ENCODE measurements at places on chromosomes 13 and 19.
A peak's percentile ranks its signal among the peaks of the same experiment; 100 is the strongest.

DNA sequence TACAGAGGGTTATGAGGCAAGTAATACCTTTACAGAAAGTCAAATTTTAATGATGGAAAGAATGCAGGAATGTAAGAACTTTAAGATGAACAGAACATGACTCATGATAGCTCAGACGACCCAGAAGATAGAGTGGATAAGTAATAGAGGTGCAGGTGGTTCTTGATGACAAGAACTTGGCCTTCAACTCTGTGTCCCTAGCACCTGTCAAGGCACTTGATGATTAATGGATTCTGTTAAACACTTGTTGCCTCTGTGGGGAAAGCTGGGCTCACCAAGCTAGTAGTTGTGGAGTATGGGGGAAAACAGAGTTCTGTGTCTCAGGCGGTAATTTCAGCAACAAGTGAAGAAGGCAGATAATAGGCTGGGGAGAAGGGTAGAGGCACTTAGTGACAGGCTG, 306.2 kb downstream of the ATP8A2 start:
- H3K4me3 ChIP-seq = no peak overlapping the region
- no peak for DNase-seq
- no peaks in the 10 kb centered on the region for H3K4me1 ChIP-seq

DNA sequence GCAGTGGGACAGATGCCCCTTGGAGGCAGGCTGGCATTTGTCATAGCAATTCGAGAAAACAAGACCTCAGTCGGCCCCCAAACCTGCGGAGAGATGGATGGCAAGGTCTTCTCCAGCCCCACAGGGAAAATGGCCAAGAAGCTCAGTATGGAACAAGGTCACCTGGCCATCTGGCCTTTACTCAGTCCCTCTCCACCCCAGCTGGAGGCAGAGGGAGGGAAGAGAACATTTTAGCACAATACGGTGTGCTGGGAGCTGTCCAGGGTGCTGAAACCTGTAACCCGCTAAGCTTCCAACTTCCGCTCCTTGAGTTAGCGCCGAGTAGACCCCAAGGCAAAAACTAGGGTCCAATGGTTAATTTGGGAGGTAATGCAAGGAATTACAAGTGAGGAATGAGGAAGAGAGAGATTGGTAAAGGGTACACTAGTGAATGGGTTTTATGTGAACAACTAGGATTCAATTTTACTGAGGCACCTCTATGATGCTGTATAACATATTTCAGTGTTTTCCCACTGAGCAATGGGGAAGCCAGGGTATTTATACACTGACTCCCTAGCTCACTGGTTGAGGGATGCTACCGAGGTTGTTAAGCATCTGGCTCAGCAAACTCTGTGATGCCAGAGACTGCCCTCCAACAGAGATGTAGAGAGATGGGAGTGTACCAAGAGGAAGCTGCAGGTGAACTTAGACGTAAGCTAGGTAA, 64.3 kb downstream of the CACNA1A start:
- DNase-seq = peak; percentile 61
- H3K4me1 ChIP-seq = no peaks in the 10 kb centered on the region
- H3K36me3 ChIP-seq = no peaks in the 10 kb centered on the region
- no peak overlapping the region for H3K27ac ChIP-seq
- H3K4me3 ChIP-seq = no peak overlapping the region
- no peaks in the 10 kb centered on the region for H3K27me3 ChIP-seq

DNA sequence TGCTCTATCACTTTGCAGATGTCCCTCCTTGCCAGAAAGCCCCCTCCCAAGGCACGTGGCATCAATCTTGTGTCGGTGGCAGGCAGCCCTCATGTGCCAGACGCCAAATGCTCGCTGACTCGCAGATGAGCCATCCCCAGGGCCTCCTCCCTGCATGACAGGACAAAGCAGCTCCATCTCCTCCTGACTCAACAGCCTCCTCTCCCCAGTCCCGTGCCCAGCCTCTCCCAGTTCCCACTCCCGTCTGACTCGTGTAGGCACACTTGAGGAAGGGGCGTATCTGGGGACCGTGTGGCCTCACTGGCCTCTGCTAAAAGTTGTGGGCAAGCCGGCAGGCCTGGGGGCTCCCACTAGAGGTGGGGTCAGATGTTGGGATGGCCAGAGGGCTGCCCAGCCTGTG, 133.6 kb downstream of the STK24 start:
- peaks cover 8% of the 10 kb centered on the region for H3K36me3 ChIP-seq
- no peak for DNase-seq
- peaks cover 13% of the 10 kb centered on the region for H3K4me1 ChIP-seq
- no peak overlapping the region for H3K27ac ChIP-seq

DNA sequence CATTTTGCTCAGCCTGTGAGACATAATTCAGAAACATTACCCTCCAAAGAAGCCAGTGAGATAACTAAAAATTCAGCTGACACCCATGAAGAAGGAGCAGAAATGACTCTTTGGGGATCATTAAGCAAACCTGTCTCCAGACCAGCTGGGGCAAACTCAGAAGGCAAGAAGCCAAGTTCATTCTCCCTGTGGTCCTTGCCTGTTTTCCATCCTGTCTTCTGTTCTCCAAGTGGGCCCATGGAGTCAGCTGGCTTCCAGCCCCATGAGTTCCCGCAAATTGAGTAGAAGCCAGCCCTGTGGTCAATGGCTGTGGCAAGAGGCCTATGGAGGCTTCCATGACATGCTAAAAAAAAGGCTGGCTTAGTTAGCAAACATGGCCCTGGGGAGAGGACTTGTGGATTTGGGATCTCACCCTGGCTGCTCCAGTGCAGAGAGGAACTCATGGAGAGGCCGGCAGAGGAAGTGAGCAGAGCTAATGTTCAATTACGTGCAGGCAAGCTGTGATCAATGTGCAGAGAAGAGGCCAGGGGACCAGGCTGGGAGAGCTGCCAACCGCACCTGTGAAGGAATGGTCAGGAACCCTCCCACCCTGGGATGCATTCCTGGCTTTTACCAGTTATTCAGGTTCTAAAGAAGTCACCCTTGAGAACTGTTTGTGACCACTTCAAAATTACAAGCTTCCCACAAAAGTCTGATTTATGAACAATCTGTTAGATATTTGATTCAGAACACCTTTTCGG, 229.1 kb downstream of the TSHZ3 start:
- no peaks in the 10 kb centered on the region for H3K36me3 ChIP-seq
- no peak overlapping the region for H3K4me3 ChIP-seq
- DNase-seq = no peak

DNA sequence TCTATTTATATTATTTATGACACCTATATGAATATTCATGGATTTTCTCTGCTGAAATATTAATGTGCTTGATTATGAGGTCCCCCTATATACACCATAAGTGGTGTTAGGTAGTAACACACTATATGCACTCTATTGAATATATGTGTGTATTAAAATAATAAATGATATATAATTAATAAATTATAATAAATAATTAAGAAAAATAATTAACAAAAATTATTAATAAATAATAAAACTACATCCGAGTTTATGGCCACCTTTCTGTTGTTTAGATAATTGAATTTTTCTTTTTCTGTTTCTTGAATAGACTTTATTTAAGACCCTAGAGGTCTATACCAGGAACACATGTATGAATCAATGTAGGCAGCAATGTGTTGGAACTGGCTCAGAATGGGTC, 20.9 kb upstream of the ARHGEF18 start:
- peaks cover 3% of the 10 kb centered on the region for H3K27me3 ChIP-seq
- DNase-seq = no peak
- no peaks in the 10 kb centered on the region for H3K4me1 ChIP-seq
- no peak overlapping the region for H3K4me3 ChIP-seq

DNA sequence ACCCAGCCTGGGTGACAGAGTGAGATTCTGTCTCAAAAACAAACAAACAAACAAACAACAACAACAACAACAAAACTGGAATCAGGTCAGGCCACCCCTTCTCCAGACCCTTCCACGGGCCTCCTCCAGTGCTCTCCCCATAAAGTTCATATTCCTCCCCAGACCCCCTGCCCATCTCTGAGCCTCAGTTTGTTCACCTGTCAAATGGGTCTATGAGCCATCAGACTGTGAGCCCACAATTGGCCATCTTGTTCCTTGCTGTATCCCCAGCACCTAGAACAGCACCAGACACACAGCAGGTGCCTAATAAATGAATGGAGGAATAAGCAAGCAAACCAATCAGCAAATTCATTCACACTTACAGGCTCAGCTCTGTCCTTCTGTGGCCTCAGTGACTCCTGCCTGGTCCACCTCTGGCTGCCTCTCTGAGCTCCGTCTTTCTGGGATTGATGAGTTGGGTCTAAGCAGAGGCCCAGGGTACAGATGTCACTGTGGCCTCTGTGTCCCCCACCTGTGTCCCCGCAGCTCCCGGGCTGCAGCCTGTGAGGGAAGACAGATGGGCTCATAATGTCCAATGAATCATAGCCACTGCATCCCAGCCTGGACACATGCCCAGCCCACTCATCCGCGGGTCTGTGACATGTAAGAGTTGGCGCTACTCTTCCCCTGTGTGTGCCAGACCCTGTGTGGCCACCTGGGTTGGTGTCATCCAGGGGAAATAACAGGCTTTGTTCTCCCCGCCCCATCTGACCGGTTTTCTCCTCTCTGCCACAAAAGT, 19.6 kb upstream of the PTPRS start:
- no peak for DNase-seq
- no peaks in the 10 kb centered on the region for H3K36me3 ChIP-seq
- H3K27ac ChIP-seq = no peak overlapping the region

DNA sequence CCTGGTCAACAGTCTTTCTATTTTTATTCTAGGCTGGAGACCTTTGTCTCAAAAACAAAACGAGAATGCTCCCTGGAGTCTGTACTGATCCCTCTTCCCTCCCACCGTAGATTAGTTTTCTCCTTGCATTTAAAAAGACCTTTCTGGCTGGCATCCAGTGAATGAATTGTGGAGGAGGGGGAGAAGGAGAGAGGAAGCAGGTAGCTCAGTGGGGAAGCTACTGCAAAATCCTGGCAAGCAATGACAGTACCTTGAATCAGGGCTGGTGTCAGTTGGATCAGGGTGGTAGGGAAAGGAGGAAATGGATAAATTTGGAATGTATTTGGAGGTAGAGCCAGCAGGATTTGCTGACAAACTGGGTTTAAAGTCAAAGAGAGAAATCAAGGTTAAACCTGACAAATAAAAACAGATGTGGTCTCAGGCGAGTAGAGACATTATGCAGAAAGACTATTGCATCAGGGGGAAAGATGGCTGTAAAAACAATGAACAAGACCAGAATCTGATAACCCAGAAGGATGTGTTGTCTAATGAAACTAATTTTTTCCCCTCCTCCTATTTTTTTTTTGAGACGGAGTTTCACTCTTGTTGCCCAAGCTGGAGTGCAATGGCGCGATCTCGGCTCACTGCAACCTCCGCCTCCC, 3.5 kb upstream of the CYP2S1 start:
- peaks cover 18% of the 10 kb centered on the region for H3K4me1 ChIP-seq
- no peak overlapping the region for H3K4me3 ChIP-seq
- peaks cover 35% of the 10 kb centered on the region for H3K27me3 ChIP-seq

GRCh38 chr13:20713751-20714150, 10.3 kb downstream of the IL17D start:
- H3K36me3 ChIP-seq = no peaks in the 10 kb centered on the region
- peaks cover 10% of the 10 kb centered on the region for H3K4me1 ChIP-seq
- no peak for DNase-seq
- H3K4me3 ChIP-seq = no peak overlapping the region
- H3K27me3 ChIP-seq = peaks cover 13% of the 10 kb centered on the region

Data from activated CD4-positive, alpha-beta T cell treated with anti-CD3 and anti-CD28 coated beads, Interleukin-2, amount 10 ng/mL, durations not matched to agents 7 days and 5 days (primary cell).